NCI-H187 treated with DMSO at 0.1 percent for 48 hours (cell line): ENCODE measurements at places on chromosomes 2 and 18.

GRCh38 chr2:238272156-238272555, 16.3 kb downstream of the PER2 start:
- DNase-seq: no peak

DNA sequence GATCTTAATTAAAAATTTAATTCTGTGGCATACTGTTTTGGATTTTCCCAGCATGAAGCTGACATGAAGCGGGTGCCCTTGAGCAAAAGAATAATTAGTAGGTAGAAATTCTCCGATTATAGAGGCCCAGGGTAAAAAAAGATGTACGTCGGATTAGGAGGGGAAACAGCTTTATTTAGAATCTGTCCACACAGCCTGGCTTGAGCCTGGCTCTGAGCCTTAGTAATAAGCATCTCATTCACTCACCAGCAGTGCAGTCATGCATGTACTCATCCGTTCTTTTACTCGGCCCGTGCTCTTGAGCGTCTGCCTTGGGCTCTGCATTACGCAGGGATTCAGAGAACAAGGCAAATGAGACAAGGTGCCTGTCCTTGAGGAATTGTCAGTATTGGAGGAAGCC, 219.3 kb downstream of the AGAP1 start:
- DNase-seq: no peak

DNA sequence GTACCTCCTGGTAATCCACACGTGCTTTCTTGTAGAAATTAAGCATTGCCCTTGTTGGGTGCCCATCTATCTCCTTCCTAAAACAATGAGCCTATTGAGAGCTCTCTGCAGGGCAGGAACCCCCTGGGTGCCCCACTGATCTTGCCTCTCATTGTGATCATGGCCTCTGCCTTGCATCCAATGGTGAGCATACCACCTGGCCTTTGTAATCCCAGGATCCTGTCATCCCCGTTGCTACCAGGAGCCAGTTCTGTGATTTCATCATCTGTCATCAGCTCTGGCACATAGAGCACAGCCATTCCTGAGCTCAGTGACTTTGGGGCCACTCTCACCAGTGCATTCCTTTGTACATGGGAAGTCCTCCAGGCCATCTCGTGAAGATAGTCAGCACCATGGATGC, 381.0 kb upstream of the ID2 start:
- DNase-seq: no peak

GRCh38 chr2:183049420-183049819, 11.2 kb upstream of the NCKAP1 start:
- DNase-seq: no peak

DNA sequence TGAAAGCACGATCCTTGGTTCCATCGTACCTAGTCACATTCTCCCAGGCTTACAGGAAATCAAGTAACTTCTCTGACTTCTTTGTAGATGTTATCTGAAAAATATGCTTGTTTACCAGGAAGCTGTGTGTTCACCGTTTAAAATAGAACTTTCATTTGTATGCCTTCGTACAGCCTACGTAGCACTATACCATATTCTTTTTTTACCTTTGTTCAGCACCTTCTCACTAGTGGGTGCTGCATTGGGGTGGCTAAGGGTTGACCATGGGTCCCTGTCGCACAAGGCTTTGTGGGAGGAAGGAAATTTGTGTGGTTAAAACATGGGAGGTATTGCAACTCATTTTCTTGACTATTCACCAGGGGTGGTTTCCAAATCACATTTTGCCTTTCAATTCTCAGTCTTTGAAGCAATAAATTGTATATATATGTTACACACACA, 16.6 kb downstream of the MALT1 start:
- no peak for DNase-seq

GRCh38 chr18:63553081-63553480, 10.9 kb downstream of the SERPINB12 start:
- no peak for DNase-seq

GRCh38 chr2:27223416-27223815, 6.2 kb downstream of the CAD start:
- no peak for DNase-seq

- DNase-seq: no peak
These were observed 10.4 kb downstream of the HS6ST1 start for GRCh38 chr2:128308284-128308731.

DNA sequence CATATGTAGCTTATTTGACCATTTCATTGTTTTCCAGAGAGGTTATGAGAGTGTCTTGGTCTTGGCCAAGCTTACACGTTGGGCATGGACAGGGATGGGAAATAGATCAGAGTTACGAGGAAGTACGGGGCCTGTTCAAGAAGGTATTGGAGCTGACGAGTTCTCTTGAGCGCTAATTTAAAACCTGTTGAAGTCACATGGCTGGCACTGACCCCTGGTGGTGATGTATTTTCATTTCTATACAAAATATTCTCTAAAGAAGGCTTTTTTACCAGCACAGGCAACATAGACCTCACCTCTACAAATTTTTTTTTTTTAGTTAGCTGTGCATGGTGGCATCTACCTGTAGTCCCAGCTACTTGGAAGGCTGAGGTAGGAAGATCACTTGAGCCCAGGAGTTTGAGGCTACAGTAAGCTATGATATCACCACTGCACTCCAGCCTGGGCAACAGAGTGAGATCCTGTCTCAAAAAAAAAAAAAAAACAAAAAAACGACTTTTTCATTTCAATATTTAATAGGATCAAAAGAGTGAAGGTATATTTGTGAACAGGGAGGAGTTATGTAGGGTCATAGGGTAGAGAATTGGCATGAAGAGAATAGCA, 19.6 kb downstream of the UGP2 start:
- no peak for DNase-seq

DNA sequence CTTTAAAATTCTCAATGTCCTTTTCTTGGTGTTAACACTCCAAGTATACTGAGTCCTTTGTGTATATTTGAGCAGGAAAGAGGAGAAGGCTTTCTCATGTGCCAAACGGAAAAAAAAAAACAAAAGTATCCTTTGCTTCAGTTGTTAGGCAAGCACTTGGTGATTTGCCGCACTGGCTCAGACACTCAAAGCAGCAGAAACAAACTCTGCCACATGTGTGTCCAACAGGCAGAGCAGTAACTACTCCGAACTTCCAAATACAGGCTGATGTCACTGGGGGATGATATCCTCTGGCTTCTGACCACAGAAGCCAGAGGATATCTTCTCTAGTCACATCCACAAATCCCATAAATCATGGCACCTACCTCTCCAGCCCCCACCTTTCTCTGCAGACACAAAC, 108.0 kb upstream of the SALL3 start:
- DNase-seq: no peak

DNA sequence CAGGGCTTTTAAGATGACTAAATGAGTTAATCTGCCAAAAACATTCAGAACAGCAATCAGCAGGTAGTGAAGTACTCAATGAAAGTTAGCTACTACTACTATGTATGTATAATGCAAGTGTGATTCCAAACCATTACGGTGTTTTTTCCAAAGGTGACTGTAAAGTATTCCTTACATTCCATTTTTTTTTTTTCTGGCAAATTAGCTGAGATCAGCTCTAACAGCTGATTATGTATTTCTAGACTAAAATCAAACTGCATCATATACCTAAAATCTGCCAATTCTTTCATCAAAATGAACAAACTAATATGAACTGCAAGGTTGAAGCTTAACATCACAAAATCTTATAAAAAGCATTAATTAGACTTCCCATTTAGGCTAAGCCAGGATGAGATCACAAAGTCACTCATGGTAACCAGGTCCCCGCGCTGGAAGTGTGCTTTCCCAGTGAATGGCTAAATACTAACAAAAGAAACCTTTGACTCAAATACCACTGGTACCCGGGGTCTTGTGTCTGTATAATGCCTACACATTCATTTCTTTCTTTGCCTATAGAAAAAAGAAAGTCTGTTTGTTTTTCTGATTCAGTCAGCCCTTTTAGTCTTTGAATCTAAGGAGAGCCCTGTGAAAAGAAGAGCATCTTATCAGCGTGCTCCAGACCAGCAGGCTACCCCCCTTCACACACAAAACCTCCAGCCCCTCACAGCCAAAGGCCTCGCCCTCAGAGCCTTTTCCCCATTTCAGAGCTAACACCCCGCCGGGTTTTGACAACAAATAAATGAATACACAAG, 88.3 kb downstream of the RBMS1 start:
- no peak for DNase-seq

- no peak for DNase-seq
These were observed 254.0 kb downstream of the ANAPC1 start for GRCh38 chr2:111629983-111630382.

- no peak for DNase-seq
These were observed 34.6 kb downstream of the RTP5 start for GRCh38 chr2:241904011-241904718.

GRCh38 chr2:173760553-173760952, 204.6 kb downstream of the SP3 start:
- no peak for DNase-seq

- DNase-seq: no peak
These were observed 621.8 kb downstream of the LRP1B start for GRCh38 chr2:141508806-141509595.

DNA sequence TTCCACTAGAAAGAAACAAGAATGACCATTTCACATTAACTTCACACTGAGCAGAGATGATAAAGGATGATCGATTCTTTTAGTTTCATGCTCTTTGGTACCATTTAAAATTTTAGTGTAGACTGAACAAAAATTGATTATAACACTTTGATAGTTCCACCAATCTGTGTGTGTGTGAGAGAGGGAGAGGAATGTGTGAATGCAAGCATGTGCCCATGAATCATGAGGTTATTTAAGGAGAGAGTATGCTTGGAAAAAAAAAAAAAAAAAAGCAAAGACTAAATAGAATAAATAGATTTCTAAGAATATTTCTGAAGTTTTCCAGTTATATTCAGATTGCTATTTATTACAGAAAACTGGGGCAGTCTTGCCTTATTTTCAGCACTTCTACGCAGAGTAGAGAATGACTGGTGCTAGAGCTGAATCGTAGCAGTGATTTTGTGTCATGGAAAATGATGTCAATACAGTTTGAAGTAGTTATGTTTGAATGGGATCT, 900.8 kb downstream of the SLC4A3 start:
- no peak for DNase-seq

- no peak for DNase-seq
These were observed 42.0 kb downstream of the TMEM182 start for GRCh38 chr2:102803897-102804217.

GRCh38 chr18:49142216-49142615, 191.5 kb upstream of the SMAD7 start:
- no peak for DNase-seq
